ENCODE measurements at places on chromosomes 2 and 18. TPM values are rescaled to one million over a fixed set of nuclear protein-coding genes. Genes with fewer than 3 reads are reported as not detected.

The CD226 gene
- under 0.01 TPM for total RNA-seq

The PSMA8 gene
- not detected for total RNA-seq

The TMEM178A gene
- total RNA-seq = not detected

The AOX1 gene
- 10.1 TPM for total RNA-seq

The GFPT1 gene
- 30.3 TPM for total RNA-seq

The WDPCP gene
- 5.4 TPM for total RNA-seq

The NOSTRIN gene
- total RNA-seq = 0.65 TPM

The SLC14A1 gene
- not detected for total RNA-seq

The TRAPPC8 gene
- total RNA-seq = 37.2 TPM

The ARHGAP15 gene
- not detected for total RNA-seq

The MOCOS gene
- total RNA-seq = 0.48 TPM

The C2orf78 gene
- total RNA-seq = not detected

The SERPINB3 gene
- total RNA-seq = not detected

The LBH gene
- 23.0 TPM for total RNA-seq

The CFLAR gene
- 293 TPM for total RNA-seq

The IL18R1 gene
- total RNA-seq = 1.6 TPM

The NRP2 gene
- total RNA-seq = 443 TPM

The NT5DC4 gene
- total RNA-seq = not detected
